Right ventricle myocardium superior (tissue), 1 donor: ENCODE measurements at places on chromosomes 12 and 14.

DNA sequence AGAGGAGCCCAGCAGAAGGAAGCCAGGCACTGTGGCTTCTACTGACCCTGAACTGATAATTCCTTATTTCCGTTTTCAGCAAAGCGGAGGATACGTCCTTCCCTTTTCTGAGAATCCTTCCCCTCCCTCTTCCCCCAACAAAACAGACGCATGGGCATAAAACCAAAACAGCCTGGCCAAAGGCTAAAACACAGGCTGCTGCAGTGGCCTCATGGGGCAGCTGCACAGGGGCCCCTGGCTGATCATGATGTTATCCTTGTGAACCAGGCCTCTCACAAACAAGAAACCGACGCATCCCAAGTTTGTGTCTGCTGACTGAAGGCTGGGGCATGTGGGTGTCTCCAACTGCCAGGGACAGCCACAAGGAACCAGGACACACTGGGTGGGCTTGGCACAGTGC, 23.4 kb upstream of the STON2 start:
- DNase-seq: peak; percentile 72

DNA sequence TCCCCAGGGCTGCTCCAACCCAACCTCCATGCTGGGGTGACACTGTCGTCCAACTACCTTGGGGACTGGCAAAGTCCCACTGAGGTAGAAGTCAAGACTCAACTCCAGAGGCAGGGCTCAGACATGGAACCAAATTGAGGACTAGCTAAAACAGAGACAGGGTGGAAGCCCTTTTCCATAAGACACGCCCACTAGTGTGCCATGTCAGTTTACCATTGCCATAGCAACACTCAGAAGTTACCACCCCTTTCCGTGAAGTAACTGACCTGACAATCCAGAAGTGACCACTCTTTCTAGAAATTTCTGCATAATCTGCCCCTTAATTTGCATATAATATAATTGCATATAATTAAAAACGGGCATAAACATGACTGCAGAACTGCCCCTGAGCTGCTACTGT, 409.6 kb downstream of the MED13L start:
- no peak for DNase-seq

- DNase-seq: no peak
Measured at GRCh38 chr12:124032265-124032886, 59.4 kb downstream of the ZNF664 start.

- DNase-seq: no peak
Measured at GRCh38 chr14:71089971-71090370, 182.7 kb downstream of the PCNX1 start.

- DNase-seq: no peak
Measured at GRCh38 chr14:63477556-63477955, 65.6 kb downstream of the PPP2R5E start.

DNA sequence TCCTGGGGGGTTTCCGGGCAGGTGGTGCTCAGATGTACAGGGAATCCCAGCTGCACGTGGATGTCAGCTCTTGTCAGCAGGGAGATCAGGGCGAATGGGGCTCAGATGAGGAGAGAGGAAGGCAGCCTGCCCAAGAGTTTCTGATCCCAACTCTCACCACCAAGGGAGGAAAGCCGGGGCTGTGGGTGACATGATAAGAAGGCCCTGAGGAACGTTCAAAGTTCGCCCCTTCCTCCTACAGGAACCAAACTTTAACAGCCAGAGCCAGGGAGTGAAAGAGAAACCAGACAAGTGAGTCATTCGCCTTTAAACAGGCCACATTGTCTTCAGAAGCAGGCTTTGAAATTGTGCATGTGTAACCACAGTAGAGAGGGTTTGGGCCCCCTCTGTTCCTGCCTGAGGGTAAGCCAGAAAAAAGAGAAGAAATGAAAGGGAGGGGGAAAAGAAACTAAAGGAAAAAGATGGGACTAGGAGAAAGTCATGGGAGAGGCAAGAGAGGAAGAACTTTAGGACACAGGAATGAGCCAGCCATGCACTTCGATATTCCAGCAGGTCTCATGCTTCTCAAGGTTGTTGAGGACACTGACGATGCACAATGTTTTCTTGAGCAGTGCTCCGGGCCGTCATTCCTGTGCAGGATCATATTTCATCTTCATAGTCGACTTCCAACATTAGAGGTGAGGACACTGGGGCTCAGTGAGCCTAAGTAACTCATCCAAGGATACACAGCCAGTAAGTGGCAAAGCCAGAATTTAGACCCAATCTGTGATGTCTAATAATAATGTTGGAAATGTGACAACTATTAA, 691.4 kb upstream of the TBX3 start:
- DNase-seq: no peak

GRCh38 chr12:27460471-27460978, 14.0 kb downstream of the SMCO2 start:
- DNase-seq: no peak

DNA sequence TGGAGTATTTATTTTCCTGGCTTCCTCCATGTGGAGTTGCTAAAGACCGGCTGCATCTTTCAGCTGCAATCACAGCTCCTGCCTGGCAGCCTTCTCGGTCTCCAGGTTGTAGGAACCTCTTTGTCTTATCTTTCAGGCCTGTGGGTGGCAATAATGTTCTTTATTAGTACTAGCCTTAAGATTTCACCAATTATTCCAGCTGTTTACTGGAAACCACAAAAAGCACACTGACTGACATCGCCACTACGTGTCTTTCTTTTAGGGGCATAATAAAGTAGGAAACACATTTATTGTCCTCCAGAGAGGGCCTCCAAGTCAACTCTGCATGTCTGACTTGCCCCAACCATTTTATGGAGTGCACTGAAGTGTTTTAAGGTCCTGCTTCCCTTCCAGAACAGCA, 1116.5 kb upstream of the TMEM132C start:
- no peak for DNase-seq

DNA sequence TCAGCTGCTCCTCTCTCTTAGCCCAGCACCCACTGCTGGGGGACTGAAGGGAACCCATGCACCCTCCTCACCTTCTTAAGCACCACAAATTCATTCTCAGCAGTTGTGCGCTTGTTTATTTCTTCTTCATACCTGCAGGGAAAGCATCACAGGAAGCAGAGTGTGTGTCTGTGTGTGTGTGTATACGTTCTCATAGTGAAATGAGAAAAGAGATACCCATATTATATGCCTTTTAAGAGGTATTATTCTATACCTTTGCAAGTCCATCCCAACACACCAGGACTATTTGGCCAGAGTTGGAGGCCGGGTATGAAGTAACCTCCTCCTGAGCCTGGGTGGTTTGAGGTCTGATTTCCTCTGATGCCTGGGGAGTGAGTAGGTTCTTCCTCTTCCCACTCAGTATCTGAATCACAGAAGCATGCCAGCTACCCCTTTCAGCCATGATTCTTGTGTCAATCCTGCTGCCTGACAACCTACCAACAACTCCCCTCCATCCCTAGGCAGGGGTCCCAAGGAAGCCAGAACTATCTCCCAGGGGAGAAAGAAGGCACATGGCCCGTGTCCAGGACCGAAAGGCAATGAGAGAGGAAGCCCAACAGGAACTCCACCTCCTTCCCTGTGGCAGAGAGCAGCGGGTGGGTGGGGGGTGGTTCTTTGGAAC, 3.0 kb downstream of the KRT73 start:
- DNase-seq: no peak

DNA sequence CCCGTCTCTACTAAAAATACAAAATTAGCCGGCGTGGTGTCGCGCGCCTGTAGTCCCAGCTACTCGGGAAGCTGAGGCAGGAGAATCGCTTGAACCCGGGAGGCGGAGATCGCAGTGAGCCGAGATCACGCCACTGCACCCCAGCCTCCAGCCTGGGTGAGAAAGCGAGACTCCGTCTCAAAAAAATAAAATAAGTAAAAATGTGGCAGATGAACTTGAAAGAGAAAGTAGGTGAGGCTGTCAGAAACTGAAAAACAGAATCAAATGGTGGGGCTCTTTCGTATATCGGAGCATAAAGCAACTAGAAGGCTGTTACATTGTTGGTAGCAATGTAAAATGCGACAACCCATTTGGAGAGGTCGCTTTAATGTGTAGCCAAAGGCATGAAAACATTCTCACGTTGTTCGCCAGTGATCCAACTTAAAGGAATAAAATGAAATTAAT, 767 bp upstream of the CCNT1 start:
- DNase-seq: no peak

DNA sequence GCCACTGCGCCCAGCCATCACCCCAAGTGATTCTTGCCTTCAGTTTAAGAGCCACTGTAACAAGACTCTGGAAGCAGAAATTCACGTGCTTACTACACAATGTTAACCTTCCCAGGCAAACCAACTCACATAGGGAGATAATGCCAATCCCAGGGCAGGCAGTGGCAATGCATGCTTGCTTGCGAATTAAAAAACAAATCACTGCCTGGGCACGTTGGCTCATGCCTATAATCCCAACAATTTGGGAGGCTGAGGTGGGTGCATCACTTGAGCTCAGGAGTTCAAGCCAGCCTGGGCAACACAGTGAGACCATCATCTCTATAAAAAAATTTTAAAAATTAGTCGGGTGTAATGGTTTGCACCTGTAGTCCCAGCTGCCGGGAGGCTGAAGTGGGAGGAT, 37.8 kb upstream of the P2RX4 start:
- no peak for DNase-seq

GRCh38 chr14:101542391-101542790, 18.9 kb upstream of the DIO3 start:
- no peak for DNase-seq

DNA sequence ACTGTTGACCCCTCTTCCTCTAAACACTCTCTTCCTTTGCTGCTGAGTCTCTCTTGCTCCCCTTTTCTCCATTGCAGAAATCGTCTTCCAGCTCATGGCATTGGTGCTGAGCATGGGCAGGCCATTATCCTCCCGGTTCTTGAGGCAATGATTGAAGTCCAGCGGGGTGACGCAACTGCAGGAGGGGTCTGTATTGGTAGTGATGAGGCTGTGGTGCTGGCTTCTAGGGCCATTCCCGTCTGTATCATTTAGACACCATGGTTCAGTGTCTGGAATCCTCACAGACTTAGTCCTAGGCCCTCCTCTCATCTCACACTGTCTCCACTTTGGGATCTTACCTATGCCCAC, 720 bp upstream of the SLC22A17 start:
- no peak for DNase-seq

- DNase-seq: no peak
Measured at GRCh38 chr14:79089576-79089975, 919.4 kb downstream of the NRXN3 start.

DNA sequence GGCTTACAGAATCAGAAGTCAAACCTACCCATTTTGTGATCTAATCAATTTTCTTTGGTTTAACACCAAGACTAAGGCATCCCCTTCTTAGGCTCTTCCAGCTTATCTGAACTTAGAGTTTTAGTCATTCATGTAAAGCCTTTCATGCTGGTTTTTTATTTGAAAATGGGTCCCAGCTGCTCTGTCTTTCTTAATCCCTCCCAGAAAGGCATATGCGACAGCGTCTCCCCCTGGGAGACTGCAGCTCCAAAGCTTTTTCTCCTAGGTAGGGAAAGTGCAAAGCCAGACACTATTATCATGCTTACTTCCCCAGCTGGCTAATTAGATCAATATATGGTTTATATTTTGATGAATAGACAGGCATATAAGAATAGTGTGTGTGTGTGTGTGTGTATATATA, 96.6 kb upstream of the E2F7 start:
- DNase-seq: no peak

GRCh38 chr12:53618275-53618674, 7.9 kb downstream of the ATF7 start:
- no peak for DNase-seq

DNA sequence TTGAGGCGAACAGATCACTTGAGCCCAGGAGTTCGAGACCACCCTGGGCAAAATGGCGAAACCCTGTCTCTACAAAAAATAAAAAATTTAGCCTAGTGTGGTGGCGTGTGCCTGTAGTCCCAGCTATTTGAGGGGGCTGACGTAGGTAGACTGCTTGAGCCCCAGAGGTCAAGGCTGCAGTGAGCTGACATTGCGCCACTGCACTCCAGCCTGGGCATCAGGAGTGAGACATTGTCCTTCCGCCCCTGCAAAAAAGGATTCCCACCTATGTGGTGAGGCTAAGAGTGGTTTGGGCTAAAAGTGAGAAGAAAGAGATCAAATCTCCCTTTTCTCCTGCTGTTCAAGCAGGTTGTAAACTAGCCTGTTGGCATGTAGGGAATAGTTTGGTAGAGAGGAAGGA, 5.0 kb upstream of the KTN1 start:
- DNase-seq: no peak

DNA sequence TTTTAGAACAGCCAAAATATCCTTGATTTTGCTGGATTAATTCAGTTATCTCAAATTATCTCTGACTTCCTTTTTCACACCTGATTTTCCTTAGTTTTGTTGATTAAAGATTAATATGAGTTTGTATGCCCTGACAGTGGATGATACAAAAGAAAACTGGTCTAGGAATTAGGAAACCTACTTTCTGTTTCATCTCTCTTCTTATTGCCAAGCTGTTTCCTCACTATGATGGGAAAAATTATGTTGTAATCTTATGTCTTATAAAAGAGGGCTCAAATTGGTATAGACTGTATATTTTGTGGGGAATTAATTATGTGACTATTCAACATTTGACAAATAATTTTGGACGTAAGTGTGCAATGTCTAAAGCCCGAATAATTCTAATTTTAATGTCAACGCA, 271.6 kb downstream of the FBXL14 start:
- DNase-seq: no peak

DNA sequence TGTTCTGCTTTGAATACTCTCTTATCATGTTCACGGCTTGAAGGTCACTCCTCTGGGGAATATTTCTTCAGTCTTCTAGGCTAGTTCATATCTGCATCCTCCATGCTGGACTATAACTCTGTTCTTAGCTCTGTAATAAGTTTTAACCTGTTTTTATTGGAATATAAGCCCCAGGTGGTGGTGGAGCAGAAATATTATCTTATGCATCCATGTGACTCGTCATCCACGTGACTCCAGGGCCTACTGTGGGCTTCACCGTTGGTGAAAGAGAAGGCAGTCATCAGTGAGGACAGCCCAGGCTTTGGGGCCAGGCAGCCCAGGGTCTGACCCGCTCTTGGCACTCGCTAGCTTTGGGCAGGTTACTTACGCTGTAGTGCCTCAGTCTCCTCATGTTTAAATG, 87.1 kb downstream of the ETNK1 start:
- no peak for DNase-seq

DNA sequence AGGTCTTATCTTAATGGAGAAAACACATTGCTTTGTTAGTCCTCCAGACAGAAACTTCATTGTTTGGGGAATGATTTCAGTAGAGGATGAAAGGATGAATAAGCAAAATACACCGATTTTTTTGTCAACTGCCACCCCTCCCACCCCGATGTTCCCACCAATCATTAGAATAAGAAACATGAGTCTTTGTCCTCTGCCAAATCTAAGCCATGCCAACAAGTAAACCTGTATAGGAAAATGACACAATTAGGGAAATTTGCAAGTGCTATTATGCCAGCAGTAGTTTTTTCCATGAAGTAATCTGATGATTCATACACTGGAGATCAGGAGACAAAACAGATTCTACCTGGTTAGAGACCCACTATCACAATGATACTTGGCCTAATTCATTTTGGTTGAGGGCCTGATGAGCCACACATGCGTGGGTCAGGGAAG, 35.9 kb downstream of the FLRT2 start:
- no peak for DNase-seq
